ENCODE measurements at places on chromosomes 2 and 18.

- DNase-seq: no peak
Measured at GRCh38 chr18:76449111-76449453, 46.0 kb downstream of the ZNF516 start.

GRCh38 chr2:172726172-172726735 lies 9.4 kb upstream of the RAPGEF4 start:
- DNase-seq: no peak

DNA sequence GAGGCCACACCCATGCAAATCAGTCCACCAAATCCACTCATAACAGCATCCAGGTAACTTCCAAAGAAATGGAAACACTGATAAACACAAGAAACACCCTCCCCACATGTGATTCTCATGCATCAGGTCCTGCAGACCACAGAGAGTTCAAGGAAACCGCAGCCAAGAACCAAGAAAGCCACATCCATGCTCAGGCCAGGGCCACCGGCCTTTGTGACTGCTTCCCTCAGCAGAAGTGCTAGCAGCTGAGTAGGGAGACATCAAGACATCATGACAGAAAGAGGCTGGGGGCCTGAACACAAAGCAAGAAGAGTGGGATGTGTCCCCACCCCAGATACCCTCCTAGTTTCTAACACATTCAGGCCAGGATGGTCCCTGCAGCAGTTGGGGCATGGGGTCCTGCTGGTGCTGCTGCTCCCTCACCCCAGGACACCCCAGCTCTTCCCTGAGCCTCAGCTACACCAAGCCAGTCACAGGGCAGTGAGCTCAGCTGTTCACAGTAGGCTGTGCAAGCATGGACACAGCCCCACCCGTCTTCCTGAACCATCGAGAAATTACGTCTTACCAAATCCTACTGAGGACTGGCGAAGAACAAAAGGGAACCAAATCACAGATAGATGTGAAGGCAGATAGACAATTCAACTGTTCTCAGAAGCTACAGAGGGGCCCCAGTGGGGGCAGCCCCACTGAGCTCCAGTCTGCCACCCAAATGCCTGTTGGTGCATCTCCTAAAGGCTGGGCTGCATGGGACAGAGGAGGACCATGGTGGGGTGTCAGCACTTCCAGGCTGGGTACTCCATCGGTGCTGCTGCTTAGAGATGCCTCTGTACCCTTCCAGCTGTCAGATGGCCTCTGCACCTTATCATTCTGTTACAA lies 60.9 kb downstream of the HDAC4 start:
- peak; percentile 9 for DNase-seq

DNA sequence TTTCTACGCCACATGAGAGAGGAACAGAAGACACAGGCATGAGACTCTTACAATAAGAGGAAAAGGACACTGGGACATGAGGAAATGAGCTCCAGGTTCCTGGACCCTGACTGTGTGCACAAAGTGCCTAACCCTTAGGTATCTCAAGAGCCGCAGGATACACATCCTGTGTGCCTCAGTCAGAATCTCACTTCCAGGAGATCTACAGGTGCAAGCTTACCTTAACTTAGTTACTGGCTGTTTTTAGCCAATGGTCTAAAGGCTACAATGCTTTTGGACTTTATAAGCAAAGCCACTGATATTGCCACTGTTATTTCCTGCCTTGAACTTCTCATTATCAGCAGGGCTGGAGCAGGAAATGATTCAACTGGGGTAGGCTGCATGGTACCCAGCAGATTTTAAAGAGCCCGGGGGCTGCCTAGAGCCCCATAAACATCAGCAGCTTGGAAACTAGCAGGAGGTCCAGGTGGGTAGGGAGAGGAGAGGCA lies 254.4 kb downstream of the ZNF521 start:
- no peak for DNase-seq

DNA sequence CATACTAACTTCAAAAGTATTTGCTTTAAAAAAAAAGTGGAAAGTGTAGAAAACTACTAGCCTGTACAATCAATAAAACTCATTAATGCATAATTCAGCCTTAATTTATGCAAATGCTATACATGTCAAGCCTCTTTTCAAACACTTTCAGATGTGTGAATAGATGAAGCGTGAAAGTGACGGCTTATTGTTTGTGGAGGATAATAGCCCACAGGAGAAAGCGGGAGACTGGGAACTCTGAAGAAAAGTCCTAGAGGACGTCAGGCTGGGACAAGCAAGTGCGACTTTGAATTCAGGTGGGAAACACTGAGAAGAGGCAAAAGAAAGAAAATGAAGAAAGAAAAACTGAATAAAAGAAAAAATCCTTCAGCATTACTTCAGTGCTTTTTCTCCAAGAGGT lies 108.5 kb downstream of the STK39 start:
- no peak for DNase-seq

GRCh38 chr18:40867459-40867858 lies 1087.6 kb upstream of the PIK3C3 start:
- no peak for DNase-seq

GRCh38 chr2:32993005-32993539 lies 46.3 kb downstream of the LTBP1 start:
- DNase-seq: no peak

- DNase-seq: no peak
Measured at GRCh38 chr18:26489881-26490280, 58.5 kb downstream of the KCTD1 start.

DNA sequence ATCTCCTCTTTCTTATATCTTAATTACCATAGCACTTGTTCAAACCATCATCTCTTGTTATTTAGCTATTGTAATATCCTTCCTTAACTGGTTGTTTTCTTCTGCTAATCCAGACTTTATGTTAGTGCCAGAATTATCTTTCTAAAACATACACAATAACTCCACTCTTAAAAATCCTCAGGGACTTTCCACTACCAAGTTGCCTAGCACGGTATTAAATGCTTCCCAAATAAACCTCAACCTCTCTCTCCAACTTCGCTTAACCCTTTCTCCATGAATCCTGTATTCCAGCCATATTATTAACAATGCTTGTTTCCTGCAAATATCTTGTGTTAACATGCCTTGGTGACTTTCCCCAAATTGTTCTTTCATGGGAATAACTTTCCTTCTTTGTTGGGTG lies 84.5 kb downstream of the FAM228A start:
- no peak for DNase-seq

GRCh38 chr2:39265315-39265714 lies 21.5 kb upstream of the CDKL4 start:
- no peak for DNase-seq

- no peak for DNase-seq
Measured at GRCh38 chr18:25306671-25307070, 45.3 kb downstream of the ZNF521 start.

DNA sequence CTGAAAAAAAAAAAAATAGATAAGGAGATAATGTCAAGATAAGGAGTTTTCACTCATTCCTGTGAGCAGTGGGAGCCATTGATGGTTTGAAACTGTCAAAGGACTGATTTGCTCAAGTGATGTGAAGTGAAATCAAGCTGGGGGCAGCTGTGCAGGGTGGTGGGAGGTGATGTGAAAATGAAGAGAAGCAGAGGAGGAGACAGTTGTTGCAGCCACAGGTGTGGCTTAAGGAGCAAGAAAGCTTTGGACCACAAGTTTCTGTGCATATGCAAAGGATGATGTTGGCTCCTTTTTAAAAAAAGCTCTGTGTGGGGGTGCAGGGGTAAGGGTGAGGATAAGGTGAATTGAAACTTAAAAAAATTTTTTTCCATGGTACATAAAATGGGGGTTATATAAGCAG lies 8.3 kb downstream of the EFR3B start:
- no peak for DNase-seq

DNA sequence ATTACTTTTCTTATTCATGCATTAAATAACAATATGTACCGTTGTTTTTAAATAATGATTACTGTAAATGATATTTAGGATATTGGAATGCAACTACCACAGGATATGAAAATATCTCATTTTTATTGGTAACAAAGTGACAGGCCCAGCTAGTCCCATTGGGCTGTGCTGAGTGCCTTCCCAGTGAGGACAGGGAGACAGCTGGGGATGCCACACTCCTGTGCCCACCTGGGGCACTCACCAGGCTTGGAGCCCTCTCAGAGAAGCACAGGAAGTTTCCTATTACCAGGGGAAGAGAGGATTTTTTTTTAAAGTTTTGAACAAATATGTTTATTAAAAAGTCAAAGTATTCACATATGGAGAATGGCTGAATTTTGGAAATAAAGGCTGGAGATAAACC lies 48.9 kb downstream of the PARD6G start:
- no peak for DNase-seq

GRCh38 chr18:79064228-79064627 lies 5.0 kb upstream of the ATP9B start:
- no peak for DNase-seq

GRCh38 chr2:10495311-10495987 lies 47.3 kb upstream of the ODC1 start:
- no peak for DNase-seq

GRCh38 chr2:231334179-231334930 lies 61.2 kb upstream of the B3GNT7 start:
- no peak for DNase-seq

DNA sequence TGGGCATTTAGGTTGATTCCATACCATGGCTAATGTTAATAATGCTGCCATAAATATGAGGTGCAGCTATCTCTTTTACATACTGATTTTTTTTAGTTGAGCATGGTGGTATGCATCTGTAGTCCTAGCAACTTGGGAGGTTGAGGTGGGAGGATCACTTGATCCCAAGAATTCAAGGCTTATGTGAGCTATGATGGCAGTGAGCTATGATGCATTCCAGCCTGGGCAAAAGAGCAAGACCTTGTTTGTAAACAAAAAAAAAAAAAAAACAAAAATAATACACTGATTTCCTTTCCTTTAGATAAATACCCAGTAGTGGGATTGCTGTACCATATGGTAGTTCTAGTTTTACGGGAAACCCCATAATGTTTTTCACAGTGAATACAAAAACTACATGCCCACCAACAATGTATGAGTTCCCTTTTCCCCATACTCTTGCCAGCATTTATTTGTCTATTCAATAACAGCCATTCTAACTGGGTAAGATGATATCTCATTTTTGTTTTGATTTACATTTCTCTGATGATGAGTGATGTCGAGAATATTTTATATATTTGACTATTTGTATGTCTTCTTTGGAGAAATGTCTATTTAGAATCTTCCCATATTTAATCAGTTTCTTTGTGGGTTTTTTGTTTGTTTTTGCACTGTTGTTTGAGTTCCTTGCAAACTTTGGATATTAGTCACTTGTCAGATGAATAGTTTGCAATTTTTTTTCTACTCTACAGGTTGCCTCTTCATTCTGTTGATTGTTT lies 281.0 kb upstream of the KYNU start:
- DNase-seq: no peak

- no peak for DNase-seq
Measured at GRCh38 chr2:69123182-69123581, 110.2 kb downstream of the ANTXR1 start.

- no peak for DNase-seq
Measured at GRCh38 chr2:233459426-233459825, 105.1 kb downstream of the DGKD start.

- no peak for DNase-seq
Measured at GRCh38 chr2:47334356-47335136, 68.4 kb upstream of the MSH2 start.

GRCh38 chr18:46688853-46689525 lies 32.0 kb upstream of the LOXHD1 start:
- DNase-seq: no peak

DNA sequence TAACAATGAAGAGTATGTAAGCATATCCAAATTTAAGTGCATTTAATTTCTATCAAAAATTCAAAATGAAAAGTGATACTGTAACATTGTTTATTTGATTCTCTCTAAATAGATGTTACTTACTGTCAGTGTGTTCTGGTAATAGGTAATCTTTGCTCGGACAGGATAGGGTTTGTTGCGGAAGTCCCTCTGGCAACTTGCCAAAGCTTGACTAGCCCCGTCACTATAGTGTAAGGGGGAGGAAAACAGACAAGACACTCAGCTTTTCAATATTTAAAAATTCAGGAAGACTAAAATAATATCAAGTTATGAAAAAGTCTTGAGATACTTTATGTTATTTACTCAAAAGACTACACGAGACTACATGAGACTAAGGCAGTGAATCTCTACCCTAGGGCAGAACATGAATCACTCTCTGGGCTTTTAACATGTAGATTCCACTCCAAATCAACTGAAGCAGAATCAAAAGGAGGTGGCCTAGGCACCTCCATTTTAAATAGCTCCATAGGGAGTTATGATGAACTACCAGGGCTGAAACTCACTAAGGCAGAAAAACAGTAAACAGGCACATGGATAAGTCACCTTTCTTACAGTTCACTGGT lies 5.9 kb downstream of the LMAN1 start:
- no peak for DNase-seq

DNA sequence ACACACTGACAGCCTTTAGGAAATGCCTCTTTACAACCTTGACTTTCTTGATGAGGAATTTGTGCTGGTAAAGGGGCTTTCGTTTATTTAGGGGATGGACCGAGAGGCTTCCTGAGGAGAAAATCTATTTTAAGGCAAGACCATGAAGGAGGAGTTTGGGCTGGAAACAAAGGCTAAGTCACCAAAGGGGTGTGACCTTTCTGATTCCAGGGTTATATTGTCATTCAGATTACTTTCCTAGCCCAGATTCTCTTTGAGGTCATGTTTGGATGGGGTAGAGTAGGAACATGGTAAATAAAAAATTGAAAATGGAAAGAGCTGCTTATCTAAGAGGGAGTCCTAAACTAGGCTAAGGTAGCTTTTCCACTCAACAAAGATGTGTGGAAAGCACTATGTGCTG lies 77.1 kb upstream of the UGP2 start:
- no peak for DNase-seq

DNA sequence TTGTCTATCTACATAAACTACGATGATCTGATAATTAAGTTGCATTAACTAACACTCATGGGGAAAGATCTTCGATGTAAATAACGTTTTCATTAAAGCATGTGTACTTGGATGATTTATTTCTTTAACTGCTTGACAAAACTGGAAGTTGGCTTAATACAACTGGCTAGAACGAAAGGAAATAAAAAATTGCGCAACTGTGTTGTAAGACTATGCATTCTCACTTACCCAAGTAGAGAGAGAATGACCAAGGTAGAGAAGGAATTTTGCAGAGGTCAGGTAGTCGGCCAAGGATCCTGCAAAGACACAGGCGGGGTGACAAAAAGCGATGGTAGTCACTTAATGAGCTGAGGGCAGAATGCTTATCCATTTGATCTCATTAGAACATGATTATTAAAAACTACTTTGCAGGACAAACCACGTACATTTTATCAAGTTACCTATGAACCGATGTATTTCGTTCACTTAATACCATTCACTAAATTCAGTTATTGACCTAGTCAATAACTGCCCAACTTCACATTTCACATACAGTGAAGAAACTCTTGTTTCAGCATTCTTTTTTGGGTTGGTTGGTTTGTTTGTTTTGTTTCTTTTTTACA lies 900 bp downstream of the SLC40A1 start:
- DNase-seq: no peak
